ENCODE measurements at places on chromosomes 1 and 21.

GRCh38 chr1:169149555-169150286 is 43.2 kb downstream of the ATP1B1 start:
- DNase-seq = no peak

DNA sequence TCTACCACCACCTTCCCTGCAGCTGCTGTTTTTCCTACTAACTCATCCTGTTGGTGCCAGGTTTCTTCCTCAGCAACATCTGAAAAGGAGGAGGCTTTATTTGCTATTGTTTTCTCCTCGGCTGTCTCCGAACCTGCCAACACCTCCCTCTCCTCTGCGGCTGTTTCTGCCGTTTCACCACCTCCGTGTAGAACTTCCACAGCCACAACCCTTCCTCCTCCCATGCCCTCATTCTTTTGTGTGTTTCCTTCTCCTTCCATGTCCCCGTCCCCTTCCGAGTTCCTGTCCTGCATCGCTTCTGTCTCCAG is 59.0 kb upstream of the LRRC53 start:
- no peak for DNase-seq

- no peak for DNase-seq
Measured at GRCh38 chr1:54267815-54268761, 68.1 kb downstream of the MRPL37 start.

- DNase-seq = no peak
Measured at GRCh38 chr1:222754366-222755139, 17.6 kb downstream of the FAM177B start.

DNA sequence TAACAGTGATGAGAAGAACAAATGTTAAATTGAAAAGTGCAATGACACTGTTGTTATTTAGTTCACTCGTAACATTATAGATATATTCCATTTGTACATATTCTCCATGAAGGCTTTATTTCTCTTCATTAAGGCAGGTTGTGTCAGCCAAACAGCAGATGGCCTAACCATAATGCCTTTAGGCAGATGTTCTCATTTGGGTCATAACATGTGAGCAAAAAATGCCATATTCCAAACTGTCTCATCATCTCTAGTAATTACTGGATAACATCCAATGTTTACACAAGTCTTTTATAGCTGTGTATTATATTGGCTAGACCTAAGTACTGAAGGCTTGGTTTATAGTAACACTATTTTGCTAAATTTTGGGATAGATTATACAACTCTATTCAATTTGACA is 87.2 kb upstream of the CHODL start:
- no peak for DNase-seq

DNA sequence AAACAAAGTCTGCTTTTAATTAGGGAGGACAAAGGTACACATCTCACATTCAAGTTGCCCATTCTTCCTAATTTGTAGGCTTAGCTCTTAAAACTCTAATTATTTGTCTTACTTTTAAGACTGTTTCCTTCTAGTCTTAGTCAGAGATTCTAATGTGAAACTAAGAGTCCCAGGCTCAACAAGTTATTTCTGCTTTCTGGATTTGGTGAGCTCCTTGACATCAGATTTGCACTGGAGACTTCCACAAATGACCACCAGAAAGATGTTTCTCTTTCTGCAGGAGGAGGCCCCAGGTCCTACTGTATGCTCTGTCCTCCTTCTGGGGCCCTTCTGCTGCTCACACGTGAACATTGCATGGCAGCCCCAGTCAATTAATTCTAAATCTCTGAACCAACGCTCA is 194.2 kb upstream of the JUN start:
- no peak for DNase-seq

DNA sequence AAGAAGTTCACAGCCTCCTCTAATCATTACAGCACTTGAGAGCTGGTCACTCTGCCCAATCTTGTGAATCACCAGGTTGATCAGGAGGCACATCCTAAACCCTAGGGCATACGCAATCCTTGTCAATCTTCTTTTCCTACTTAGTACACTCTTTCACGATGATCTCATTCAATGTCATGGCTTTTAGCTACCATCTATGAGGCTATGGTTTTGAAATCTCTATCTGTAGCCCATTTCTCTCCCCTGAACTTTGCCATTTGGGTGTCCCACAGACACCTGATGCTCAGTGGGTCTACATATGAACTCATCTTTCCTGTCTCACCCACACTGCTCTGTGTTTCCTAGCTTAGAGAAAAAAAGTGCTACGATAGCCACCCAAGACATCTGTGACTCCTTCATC is 1.9 kb upstream of the MED18 start:
- no peak for DNase-seq

DNA sequence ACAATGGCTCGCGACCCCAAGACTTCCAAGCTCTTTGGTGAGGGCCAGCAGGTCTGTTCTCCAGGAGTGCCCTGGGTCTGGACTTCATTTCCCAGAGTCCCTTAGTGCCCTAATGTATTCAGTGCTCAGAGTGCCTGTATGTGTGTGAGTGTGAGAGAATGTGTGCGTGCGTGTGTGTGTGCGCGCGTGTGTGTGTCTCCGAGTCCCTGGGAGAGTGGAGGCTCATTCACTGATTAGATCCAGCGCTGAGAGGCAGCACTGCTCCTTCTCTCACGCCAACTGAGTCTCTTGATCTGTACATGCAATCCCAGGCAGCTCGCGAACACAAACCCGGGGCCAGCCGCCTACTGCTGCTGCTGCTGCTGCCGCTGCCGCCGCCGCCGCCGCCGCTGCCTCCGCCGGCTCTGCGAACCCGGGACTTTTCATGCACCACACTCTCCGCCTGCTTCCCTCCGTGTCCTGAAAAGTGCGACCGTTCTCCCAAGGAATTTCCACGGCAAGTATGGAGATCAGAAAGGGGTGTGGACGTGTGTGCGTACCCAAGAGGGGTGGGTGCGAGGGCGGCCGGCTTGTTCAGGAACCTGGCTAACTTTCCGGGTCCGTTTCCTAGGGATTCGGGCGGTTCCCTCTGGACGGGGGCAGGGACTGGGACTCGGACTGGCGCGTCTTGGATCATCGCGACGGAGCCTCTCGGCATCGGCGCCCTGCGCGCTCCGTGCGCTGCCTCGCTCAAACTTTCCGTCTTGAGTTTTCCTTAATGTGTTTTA is at the start of gene RNF220:
TSS of gene RNF220 (plus strand) at position 225 of the 767 bp plus-strand sequence.
- DNase-seq = no peak

DNA sequence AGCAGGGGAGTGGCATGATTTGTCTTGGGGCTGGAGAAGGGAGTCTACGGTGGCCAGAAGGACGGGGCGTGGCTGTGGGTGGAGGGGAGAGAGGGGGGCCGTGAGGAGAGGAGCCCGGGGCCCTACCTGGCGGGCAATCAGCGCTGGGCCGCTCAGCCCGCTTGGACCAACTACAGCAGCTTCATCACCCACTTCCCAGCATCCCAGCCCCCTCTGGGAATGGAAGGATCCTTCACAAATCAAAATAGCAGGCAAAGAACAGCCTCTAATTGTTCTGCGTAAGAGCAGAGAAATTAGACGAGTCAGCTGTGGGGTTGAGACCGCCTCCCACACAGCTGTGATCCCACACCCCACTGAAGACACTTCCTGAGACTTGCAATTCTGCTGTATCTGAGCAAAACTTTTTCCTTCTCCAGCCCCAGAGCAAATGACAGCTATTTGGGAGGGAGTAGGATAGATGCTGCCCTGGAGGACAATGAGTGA is 43.5 kb downstream of the OPRD1 start:
- no peak for DNase-seq

DNA sequence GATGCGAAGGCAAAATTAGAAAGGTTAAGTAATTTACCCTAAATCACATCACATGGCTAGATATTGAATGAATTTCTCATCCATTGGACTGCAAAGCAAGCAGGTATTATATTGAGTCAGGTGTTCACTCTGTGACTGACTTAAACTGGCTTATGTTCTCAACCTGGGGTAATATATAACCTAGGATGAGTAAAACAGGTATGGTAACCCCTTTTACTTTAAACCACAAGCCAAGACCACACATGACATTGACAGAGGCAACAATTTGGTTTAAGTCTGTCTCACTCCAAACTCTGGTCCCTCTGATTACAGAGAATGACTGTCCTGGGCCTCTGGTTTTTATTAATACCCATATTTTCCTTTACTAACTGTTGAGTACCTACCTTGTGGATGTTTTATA is 33.3 kb downstream of the MAEL start:
- no peak for DNase-seq

- no peak for DNase-seq
Measured at GRCh38 chr21:46118316-46119143, 20.6 kb downstream of the COL6A2 start.

GRCh38 chr21:15978215-15978738 is 248.5 kb downstream of the USP25 start:
- no peak for DNase-seq

DNA sequence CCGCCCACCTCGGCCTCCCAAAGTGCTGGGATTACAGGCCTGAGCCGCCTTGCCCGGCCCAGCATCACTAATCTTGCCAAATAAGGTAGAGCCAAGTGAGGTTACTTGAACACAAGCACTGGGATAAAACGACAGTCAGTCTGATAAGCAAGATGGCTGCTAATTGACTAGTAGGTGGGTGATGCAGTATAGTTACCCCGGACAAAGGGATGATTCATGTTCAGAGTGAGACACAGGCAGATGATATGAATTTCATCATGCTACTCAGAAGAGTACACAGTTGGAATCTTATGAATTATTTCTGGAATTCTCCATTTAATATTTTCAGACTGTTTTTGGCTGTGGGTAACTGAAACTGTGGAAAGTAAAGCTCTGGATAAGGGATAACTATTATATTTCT is 178.4 kb downstream of the USP25 start:
- DNase-seq = no peak

DNA sequence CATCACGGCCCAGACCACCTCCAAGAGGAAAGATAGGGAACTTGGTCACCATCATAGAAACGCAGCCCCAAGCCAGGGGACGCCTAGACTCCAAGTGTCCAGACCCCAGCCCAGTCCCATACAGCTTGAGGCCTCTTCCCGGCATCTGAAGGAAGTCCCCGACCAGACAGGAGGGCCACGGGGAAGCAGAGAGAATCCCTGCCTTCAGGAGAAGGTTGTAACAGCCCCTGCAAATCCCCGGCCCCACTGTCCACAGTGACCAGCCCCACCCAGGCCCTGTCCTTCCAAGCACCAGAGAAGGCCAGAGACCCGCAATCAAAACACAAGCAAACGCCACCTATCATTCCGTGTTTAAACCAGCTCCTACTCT is 1.7 kb downstream of the SLC19A1 start:
- DNase-seq = no peak

DNA sequence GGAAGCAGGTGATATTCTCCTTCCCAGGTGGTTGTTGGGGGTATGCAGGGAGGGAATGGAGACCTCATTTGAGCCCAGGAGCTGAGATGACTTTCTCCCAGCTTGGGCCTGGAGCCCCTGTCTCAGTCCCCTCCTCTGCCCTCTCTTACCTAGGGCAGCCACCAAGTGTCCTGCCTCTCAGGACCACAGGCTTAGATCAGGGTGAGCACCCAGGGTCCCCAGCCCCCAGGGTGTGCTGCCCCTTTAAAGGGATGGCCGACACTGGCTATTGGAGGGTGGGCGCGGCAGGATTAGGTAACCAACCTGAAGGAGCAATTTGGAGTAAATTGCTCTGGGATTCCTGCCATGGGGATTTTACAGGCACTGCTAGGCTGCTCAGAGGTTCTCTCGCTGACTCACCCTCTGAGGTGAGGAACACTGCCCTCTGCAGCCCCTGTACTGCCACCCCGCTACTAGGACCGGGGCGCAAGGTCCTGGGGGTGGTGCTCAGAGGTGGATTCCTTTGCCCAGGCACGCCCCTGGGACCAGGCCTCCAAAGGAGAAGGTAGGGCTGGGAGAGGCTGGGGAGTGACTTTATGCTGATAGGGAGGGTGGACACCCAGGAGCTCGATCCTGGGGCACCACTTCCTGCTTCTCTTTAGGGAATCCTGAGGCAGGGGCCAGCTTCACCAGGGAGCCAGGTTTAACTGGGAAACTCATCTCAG is 1.5 kb downstream of the RPS6KA1 start:
- DNase-seq = no peak

DNA sequence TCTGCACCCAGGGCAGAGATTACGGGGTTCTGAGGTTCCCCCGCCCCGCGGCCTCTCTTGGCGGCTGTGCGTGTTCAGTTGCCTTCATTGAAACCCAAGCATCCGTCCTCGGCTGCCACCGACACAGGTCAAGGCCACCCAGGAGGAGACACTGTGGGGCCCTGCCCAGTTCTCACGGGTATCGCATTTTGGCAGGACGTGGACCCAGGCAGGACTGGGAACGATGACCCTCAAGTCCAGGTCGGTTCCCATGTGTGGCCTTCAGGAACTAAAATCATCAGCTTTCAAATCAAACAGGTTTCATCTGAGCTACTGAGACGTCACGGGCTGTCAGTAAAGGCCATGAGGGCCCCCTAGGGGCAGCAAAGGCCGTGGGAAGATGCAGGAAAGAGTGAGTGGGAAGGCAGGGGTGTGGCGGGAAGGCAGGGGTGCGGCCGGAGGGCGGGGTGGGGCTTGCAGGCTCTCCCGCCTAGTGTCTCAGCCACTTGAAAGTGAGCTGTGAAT is 7.0 kb upstream of the C1orf174 start:
- no peak for DNase-seq

- DNase-seq = no peak
Measured at GRCh38 chr21:17118638-17119384, 394.0 kb upstream of the CXADR start.

- DNase-seq = no peak
Measured at GRCh38 chr1:193558491-193559028, 372.1 kb upstream of the B3GALT2 start.

GRCh38 chr1:235730007-235730406 is 80.4 kb upstream of the GNG4 start:
- DNase-seq = no peak

DNA sequence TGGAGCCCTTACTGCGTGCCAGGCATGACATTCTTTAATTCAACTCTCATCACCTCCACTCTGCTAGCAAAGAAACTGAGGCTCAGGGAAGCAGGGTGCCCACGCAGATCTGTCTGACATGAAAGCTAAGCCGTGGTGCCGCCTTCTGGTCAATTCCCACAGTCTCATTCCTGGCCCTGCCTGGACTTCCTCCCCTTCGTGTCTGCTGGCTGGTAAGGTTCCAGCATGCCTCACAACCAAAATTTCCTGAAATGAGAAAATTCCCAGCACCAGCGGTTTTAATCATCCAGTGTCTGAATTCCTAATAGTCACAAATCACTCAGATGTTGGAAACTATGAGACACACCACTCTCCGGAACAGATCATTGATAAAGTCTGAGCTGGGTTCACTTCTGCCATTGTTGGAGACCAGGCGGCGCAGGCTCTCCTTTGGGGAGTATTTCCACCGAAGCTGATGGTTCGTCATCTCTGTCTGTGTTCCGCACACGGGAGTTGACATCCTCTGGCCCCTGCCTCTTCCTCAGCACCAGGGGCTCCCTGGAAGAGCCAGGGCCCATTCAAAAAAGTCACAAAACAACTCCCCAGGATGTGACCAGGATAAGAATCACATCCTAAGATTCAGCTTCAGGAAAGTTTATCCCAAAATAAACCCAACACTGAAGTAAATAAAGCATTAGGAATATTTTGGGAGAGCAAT is 167.7 kb downstream of the PLPP3 start:
- DNase-seq = no peak

- no peak for DNase-seq
Measured at GRCh38 chr1:203327684-203328457, 22.6 kb downstream of the BTG2 start.

- no peak for DNase-seq
Measured at GRCh38 chr1:210364479-210364878, 35.8 kb downstream of the HHAT start.

GRCh38 chr1:202181586-202181985 is 12.0 kb upstream of the LGR6 start:
- no peak for DNase-seq

All from stimulated activated CD8-positive, alpha-beta memory T cell treated with anti-CD3 and anti-CD28 coated beads, Interleukin-2, amount 100 ng/mL, for 1 hour (primary cell).